ENCODE measurements at places on chromosomes 1 and 21. TPM values are rescaled to one million over a fixed set of nuclear protein-coding genes. Genes with fewer than 3 reads are reported as not detected.

The IKBKE gene
- total RNA-seq: 12.1 TPM

The EVA1C gene
- total RNA-seq: 7.9 TPM

DNA sequence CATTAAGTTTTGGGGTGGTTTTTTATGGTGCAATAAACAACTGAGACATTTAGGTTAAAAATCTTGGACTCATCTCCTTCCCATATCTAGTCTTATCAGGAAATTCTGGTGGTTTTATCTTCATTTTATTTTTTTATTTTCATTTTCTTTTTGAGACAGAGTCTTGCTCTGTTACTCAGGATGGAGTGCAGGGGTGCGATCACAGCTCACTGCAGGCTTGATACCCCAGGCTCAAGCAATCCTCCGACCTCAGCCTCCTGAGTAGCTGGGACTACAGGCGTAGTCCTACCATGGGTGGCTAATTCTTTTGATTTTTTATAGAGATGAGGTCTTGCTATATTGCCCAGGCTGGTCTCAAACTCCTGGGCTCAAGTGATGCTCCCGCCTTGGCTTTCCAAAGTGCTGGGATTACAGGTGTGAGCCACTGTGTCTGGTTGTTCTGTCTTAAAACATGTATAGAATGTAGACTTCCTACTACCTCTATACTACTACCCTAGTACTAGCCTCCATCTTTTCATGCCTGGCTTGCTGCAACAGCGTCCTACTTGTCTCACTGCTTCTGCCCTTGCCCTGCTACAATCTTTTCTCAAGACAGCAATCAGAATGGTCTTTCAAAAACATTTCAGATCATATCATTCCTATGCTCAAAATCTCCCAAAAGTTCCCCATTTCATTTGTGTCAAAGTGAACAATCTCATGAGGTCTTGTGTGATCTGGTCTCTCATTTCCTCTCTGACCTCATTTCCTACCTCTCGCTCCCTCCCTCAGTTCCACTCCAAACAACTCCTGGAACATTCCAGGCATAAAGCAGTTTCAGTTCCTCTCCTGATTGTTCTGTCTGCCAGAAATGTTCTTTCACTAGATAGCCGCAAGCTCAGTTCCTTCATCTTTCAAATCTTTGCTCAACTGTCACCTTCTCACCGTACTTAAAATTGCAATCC is 5.9 kb upstream of the FCGR2A start:
- DNase-seq: no peak

The C1orf185 gene
- total RNA-seq: not detected

The SPRR5 gene
- total RNA-seq: not detected

DNA sequence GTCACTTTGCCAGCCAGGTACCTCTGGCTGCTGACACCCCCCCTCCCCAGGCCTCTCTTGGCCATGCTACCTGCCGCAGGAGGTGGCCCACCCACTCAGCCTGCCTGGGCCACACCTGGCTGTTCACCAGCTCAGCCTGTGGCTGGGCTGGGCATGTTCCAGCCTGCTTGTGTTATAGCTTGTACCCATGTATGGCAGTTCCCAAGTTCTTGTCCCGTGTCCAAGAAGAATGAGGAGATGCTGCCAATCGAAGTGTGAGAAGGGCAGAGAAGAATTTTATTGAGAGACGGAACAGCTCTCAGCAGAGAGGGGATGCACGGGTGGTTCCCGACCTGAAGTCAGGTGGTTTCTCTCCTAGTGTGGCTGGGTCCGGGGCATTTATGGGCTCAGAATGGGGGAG is 3.9 kb upstream of the MMEL1 start:
- peak; percentile 16 for DNase-seq

DNA sequence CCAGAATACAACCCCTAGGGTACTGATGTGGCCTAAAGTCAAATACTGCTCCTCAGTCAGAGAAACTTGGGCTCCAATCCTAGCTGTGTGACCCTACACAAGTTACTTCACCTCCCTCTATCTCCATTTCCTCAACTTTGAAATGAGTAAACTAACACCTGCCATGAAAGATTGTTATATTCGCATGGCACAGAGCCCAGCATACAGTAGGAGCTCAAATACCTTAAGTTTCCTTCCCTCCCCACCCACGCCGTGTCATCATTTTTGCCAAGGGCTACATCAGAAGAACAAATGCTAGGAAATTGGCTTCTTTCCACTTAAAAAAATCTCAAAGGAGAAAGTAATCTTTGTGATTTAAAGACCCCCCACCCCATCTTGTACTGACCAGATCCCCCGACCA is 22.2 kb upstream of the ZNF362 start:
- no peak for DNase-seq
